ENCODE measurements at places on chromosomes 11 and 22.

DNA sequence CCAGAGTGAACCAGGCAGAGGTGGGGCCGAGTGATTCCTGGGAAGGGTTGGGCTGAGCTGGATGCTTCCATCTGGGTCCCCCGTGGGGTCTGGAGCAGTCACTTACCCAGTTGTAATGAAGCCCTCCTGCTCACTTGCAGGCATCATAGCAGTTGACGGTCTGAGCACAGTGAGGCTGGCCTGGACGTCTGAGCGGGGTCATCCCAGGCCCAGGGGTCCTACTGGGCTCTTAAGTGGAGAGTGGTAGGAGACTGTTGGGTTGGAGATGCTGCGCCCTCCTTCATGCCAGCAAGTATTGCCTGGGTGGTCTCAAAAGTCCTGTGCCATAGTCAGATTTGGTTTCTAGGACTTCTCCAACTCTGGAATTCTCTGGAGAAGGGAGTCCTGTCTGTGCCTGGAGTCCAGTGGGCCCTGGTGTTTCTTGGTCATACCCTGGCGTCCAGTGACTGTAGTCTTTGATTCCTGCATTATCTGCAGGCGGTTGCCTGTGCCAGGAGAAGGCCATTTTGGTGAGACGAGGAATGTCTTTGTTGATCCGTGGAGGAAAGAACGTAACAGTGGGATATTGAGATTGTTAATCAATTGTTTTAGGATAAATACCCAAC, 82.3 kb downstream of the TBC1D22A start:
- no peak for DNase-seq

GRCh38 chr11:82980292-82980691, 78.8 kb downstream of the DDIAS start:
- no peak for DNase-seq

GRCh38 chr11:64438986-64439771, 80.2 kb downstream of the RPS6KA4 start:
- DNase-seq: no peak

GRCh38 chr11:6824136-6824823, 21.2 kb upstream of the OR10A5 start:
- no peak for DNase-seq

DNA sequence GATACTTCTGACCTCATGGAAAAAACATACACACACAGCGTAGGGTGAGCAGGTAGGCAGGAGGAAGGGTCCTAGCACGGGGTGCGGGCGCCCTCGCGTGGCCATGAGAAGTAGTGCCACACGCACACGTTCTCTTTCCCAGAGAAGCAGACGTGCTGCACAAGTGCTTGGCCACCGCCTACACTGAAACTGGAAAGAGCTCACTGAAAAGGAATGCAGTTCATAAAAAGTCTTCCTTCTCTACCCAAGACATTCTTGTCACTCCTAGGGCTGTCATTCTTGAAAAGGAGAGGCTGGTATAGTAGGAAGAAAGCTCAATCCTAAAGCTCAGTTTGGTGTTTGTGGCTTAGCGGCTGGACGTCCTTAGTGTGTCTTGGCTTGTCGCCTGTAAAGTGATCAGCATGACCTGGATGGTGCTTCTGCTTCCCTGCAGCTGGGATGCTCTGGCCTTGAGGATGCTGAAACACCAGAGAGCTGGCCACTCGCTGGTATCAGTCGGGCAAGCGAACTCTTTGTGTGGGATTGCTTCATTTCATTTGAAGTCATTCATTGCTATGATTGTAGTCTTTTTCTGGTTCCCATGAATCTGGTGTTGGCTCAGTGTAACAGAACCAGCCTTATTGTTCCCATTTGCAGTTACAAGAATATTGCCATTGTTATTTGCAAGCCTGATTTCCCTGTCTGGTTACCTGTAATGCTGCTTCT, 303.8 kb downstream of the NTM start:
- DNase-seq: peak; percentile 45

DNA sequence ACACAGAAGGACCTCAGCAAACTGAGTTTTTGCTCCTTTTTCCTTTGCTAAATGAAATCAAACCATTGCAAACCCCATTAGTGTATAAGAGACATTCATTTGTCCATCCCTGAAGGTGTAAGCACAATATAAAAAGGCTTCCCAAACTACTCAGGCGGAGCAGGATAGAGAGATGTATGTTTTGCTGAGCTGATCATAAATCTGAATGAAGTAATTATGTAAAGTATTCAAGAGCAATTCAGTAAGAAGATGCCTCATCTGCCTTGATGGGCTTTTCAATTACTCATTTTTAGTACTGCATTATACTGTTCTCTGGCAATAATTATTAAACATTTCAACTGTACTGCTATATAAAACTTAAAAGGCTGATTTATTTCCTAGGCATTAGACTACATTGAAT, 65.0 kb downstream of the SPON1 start:
- no peak for DNase-seq
